Myocyte (in vitro differentiated cells): ENCODE measurements at places on chromosomes 4 and X. TPM values are rescaled to one million over a fixed set of nuclear protein-coding genes. Genes with fewer than 3 reads are reported as not detected.

Gene TEC
- total RNA-seq: 2.9 and 3.0 TPM in 2 replicates

Gene ELOVL6
- total RNA-seq: 3.6 and 8.9 TPM in 2 replicates

Gene MTNR1A
- not detected in 2 replicates for total RNA-seq

Gene MAGEE2
- not detected in 2 replicates for total RNA-seq

DNA sequence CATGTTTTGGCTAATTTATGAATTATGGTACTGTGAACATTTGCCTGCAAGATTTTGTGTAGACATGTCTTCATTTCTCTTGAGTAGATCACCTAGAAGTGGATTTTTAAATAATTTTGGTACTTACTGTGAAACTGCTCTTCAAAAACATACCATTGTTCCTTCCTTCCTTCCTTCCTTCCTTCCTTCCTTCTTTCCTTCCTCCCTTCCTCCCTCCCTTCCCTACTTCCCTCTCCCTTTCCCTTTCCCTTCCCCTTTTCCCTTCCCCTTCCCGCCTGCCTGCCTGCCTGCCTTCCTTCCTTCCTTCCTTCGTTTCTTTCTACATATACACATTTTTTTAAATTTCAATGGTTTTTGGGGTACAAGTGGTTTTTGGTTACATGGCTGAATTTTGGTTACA, 63.4 kb downstream of the HTT start:
- DNase-seq: no peak

DNA sequence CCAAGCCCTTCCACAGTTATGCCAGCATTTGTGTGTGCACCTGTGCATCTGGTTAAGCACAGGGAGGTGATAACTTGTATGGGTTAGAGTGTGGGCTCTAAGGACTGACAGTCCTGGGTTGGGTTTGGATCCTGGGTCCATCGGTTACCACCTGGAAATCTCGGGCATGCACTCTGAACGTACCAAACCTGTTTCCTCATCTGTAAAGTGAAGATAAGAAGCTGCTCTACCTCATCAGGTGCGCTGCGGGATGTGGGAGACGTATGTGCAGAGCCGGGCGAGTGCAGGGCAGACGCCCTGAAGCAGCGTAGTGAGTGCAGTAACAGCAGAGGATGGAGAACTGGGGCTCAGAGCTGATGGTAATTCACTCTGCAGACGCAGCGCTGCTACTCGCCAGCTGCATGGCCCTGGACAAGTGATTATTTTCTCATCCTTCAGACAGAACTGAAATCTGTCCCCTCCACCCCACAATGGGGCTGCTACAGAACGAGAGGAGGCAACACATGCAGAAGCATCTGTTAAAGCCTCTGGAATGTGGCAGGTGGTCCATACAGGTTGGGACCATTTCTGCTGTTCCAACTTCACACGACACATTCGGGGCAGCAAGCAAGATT, 64.4 kb downstream of the HADH start:
- no peak for DNase-seq

DNA sequence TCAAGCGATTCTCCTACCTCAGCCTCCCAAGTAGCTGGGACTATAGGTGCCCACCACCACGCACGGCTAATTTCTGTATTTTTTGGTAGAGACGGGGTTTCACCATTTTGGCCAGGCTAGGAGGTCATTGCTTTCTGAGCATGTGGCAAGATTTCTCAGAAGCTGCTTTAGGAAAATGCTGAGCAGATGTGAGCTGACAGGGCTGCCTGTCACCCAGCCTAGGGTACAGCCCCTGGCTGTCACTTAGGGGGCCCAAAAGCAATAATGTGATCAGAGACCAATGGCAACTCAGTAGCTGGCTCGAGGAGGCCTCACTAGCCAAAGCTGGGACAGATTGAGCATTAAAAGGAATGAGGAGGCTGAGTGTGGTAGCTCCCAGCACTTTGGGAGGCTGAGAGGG, 64.8 kb downstream of the TNIP2 start:
- DNase-seq: no peak

DNA sequence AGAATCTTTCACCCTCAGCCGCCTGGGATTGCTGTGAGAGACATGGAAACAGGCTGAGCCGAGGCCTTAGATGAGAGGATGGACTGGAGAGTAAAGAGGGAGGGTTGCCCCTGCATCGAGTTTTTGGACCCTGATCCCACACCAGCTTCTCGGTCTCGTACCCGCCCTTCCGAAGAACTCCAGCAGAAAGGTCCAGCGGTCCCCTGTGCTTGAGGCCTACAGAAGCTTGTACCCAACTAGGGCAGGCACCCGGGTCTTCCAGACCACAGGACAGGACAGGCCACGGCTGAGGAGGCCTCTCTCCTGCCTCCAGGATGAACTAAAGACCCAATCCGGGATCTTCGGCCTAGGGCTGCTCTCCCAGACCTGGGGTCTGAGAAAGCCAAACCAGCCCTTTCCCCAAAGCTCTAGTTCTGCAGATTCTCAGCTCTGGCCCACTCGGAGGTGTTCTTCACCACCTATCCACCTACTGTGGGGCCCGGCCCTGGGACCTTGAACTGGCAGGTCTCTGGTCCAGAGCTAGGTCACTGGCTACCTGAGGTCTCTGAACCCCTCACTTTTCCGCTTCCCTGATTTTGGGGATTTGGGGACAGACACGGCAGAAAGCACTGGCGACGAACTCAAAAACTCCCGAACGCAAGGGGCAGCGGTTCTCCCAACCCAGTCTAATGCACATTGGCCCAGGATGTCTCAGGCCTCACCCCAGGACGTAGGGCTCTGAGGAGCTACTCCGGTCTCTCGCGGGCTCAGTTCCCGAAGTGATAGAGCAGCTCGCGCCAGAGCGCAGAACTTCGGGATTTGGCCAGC, 1.1 kb downstream of the NKX3-2 start:
- no peak for DNase-seq

- no peak for DNase-seq
Observed at GRCh38 chr4:92047209-92047875, 256.4 kb upstream of the GRID2 start.

GRCh38 chrX:71917621-71918343, 7.1 kb downstream of the NHSL2 start:
- DNase-seq: no peak

GRCh38 chrX:49204709-49205108, 4.7 kb upstream of the SYP start:
- no peak for DNase-seq
